ENCODE measurements at places on chromosomes 4 and X. TPM values are rescaled to one million over a fixed set of nuclear protein-coding genes. Genes with fewer than 3 reads are reported as not detected.

- DNase-seq, result peak; percentile 56
Measured at GRCh38 chrX:134999469-134999868, 8.7 kb downstream of the SMIM10 start.

DNA sequence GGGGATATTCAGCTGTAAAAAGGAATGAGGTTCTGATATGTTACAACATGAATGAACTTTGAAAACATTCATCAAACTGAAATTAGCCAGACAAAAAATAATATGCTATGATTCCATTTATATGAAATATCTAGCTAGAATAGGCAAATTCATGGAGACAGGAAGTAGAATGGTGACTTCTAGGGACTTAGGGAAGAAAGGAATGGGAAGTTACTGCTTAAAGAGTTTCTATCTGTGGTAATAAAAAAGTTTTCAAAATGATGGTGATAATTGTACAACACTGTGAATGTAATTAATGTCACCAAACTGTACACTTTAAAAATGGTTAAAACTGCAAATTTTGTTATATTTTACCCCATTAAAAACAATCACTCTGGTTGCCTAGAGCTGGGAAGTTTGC is 30.2 kb downstream of the SMIM14 start:
- no peak for DNase-seq

DNA sequence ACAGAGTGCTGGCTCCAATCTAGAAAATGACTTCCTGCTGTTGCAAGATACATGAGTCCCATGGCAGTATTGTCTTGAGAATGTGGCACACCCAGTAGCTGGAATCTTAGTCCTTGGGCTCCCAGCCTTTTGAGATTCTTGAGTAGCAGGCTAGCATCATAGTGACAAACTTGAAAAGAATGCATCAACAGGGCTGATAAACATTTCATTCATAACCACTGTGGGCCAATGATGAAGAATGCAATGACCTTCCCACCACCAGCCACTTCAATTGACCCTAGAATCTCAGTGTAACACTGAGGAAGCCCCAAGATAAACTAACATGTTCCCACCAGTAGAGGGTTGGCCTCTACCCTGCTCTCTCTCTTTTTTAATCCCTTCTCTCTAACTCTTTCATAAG is 329.3 kb downstream of the GBA3 start:
- DNase-seq, result peak; percentile 98

DNA sequence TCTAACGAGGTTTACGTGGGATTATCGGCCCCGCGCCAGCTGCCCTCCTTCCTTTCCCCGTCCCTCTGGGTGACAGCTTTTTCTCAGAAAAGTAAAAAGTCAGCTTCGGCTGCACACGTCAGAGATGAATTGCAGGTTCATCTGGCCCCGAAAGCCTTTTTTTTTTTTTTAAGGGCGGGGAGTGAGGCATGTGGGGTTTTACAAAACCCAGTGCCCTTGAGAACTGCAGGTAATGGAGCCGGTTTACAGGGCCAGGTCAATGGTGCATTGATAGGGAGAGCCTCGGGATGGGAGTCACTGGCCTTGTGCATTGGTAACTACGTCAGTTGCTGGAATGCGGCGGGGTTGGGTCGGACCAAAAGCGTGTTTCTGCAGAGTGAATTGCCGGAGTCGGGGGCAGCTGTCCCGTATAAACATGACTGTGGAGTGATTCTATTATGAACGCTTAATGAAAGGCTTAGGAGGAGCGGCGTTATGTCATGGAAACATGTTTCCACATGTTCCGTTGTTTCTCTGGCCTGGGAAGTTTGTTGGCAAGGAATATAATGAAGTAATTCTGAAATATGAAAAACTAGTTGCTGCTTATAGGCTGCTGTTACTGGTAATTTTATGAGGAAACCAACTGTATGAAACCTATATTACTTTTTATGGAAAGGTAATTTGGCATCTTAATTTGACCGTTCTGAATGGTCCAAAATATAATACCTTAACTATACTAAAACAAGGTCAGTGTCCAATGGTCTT is 1.1 kb downstream of the HSPA4L start:
- DNase-seq, result peak; percentile 62

The NFKB1 gene
- total RNA-seq, result 53.7 TPM

GRCh38 chr4:174119051-174119450 is 164.4 kb downstream of the FBXO8 start:
- DNase-seq, result peak; percentile 18

The NPNT gene
- total RNA-seq, result 47.2 TPM

The ADGRG4 gene
- total RNA-seq, result under 0.01 TPM

The ANXA3 gene
- 195 TPM for total RNA-seq

DNA sequence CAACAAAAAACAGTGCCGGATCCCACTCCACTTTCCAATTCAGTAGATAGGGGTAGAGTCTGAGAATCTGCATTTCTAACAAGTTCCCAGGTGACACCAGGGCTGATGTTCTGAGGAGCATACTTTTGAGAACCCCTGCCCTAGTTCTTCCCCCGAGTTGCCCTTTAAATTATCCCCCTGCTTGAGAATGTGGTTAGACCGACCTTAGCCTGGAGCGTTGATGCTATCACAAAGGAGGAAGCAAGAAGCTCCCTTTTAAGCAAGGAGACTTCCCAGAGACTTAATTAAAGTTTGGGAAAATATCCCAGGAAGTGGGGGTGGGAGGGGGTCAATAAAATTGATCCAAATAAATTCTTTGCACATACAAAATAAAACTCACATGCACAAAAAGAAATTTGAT is 485.9 kb downstream of the SMARCA1 start:
- no peak for DNase-seq

DNA sequence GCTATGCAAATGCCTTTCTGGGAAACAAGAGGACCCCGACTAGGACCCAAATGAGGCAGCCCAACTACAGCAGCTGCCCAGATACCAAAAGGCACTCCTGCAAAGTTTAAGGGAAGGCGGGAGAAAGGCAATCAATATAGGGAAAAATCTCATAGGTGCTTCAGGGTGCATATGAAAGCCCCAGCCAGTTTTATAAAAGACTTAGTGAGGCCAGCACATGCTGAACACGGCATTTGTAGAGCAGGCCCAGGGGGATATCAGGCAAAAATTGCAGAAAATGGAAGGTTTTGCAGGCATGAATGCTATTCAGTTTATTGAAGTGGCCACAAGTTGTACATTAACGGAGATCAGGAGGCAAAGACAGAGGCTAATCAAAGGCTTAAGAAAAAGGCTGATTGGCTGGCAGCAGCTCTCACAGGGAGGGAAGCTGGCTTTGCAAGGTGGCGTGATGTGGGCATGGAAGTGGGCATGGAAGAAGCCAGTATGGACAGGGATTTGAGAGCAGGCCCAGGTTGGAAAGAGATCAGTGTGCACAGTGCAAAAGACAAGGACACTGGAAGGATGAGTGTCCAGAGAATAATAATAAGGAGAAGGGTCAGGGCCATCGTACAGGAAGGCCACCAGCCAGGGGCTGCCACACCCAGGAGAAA is 37.7 kb upstream of the UGT2B7 start:
- DNase-seq, result peak; percentile 76
